CD4-positive, alpha-beta T cell treated with Interleukin-6 at 100 ng/mL for 8 hours (primary cell): ENCODE measurements at places on chromosomes 4 and X.

GRCh38 chrX:109533631-109534030 is 3.0 kb upstream of the NXT2 start:
- DNase-seq, result no peak

GRCh38 chr4:81789158-81789557 is 317.5 kb upstream of the RASGEF1B start:
- no peak for DNase-seq

GRCh38 chr4:154927126-154927680 is 146.1 kb downstream of the RBM46 start:
- no peak for DNase-seq

DNA sequence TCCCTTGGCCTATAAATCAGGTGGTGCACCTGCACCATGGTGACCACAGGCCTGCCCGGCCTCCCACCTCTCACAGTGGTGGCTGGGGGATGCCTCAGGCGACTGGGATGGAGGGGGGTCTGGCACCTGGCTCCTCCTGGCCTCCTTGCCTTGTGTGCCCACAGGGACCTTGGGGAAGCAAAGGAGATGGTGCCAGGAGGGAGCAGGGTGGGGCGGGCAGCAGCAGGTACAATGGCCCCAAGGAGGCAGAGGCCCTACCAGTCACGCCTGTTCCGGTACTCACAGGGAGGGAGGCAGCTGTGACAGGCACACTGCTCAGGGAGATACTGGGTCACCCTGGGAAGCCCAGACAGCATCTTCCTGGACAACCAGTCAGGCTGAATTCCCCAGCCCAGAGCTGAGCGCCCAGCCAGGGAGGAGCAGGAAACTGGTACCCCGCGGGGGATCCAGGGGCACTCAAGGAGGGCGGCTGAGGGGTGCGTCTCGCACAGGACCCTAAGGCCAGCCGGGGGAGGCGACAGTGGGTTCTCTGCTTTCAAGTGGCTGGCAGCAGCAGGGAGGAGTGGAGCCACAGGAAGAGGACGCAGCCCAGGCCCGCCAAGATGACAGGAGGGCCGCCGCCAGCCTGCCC is 1.2 kb upstream of the TREX2 start:
- no peak for DNase-seq

DNA sequence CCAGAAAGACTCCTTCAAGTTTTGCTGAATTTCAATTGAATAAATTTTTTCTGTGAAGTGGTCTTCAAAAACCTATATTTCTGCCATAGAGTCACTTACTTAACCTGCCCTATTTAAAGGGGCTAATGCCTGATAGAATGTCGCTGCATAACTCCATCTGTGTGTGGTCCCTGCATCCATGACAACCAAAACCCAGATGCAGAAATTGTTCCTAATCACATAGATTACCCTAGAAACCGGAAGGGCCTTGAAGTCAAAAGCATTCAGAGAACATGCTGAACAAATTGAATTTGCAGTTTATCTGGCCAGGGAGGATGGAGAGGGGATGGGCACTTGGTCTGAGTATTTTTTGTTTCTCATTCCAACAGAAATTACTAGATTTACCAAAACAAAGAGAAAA is 1.5 kb upstream of the PARM1 start:
- no peak for DNase-seq

DNA sequence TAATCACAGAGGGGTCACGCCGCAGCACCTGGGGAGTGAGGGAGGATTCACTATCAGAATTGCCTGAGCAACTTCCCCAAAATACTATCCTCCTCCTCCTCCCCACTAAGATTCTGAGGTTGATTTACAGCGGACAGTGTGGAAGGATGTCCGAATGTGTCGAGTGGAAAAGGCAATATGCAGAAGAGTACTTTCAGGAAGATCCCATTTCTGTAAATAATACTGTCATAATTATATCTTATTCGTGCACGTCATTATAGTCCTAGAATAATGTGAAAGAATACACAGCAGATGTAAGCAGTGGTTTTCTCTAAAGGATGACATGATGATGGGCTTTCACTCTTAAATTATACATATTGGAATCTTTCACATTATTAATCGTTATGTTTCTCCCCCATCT is 149.8 kb upstream of the NOCT start:
- no peak for DNase-seq

DNA sequence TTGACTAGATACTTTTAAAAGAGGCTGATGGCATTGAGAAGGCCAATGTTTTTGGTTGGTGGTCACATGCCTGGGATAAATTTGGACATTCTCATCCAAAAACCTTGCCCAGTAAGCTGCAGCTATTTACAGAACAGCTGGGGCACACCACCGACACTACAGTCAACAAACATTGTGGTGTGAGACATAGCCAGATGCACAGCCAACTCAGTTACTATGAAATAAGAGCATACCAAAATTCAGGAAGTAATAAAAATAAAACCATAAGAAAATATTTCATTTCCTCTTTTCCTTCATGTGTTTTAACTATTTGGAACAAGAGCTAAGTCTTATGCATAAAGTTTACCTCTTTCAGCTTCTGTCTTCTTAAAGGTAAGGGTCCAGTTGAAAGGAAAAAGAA is 8.8 kb downstream of the PPM1K start:
- no peak for DNase-seq

DNA sequence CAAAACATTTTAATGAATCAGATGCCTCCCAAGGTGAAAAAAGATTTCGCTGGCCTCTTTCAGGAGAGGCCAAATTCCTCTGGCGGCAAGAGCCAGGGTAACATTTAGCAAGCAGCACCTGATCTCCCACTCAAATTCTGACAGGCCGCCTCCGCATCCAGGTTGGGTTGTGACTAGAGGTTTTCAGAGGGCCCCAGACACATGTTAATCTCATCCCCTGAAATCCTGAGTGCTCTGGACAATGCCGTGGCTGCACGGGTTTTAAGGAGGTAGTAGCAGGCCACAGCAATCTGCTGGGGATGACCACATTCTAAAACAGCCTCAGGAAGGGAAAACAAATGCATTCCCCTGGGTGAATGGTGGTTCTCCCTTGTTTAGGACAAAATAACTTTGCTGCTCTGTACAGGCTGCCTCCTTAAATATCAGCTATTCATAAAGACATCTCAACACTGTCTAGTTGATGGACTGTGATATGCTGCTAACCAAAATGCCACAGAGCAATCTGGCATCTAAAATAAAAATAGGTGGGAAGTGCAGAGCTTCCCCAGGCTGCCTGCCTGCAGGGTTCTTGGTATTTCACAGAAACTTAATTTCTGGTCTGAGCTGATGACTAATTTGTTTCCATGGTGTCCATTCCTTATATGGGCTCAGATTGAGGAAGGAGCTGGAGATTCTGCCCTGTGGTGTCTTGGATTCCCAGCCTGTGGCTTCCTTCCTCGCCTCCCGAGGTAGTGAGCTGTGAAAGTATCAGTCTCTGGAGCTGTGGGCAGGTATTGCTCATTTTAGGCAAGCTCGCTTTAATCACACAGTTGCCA is 202.0 kb downstream of the DCLK2 start:
- no peak for DNase-seq

DNA sequence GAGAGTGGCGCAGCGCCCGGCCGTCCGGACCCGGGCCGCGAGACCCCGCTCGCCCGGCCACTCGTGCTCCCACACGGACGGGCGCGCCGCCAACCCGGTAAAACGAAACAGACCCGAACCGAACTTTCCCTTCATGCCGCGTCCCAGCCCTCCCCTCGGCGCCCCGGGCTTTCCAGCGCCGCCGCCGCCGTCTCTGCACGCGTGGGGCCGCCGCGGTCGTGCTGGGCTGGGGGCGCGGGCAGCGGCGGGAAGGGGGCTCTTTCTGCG is 222 bp downstream of the SMAD1 start:
- no peak for DNase-seq

DNA sequence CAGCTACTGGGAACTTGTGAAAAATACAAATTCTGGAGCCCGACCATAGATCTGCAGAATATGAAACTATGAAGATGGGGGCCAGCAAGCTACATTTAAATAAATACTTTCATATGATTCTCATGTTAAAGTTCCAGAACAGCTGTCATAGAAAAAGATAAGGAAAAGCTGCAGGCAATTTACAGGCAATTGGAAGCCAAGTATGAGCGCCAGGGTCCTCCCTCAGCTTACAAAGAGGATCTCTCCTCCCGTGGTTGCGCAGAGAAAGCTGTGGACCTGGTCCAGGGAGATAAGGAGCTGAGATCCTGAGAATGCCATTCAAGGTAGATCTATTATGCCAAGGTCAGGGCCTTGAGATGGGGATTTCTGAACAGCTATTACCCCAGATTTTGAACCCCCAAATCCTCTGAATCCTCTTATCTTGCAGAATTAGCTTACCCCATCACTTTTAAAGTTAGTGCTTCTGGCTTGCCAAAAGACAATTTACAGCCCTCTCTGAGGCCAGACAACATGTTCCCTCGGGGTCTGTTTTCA is 25.6 kb upstream of the FRAS1 start:
- no peak for DNase-seq

DNA sequence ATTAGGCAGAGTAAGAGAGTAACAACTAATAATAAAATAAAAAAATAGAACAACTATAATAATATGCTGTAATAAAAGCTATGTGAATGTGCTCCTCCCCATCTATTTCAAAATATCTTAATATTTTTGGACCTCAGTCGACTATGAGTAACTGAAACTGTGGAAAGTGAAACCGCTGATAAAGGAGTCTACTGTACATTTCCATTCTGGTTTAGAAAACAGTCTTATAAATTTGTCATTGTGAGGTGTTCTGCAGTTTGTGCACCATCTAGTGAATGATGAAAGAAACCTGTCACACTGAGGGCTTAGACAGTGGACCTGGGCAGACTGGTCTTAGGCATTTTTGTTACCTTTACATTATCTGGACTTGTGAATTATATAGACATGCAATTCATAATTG is 42.0 kb downstream of the TMEM150C start:
- DNase-seq, result no peak

DNA sequence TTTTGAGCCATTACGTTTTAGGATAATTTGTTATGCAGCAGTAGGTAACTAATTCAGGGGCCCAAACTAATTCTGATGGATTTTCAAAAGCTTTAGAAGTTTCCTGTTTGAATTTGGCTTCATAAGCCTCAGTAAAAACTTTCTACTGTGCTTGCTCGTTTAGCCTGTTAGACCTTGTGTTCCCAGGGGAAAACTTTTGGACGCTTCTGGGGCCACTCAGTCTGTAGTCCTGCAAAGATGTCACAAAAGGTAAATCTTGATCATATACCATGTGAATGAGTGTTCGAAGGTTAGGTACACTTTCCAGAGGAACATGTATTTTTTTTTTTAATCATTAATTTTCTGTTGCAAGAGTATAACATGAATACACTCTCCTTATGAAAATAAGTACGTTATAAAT is 70.7 kb downstream of the SUPT20HL2 start:
- no peak for DNase-seq

- DNase-seq, result no peak
Measured at GRCh38 chr4:108700081-108700757, 49.8 kb downstream of the OSTC start.

- no peak for DNase-seq
Measured at GRCh38 chr4:71729856-71730255, 54.0 kb downstream of the GC start.

DNA sequence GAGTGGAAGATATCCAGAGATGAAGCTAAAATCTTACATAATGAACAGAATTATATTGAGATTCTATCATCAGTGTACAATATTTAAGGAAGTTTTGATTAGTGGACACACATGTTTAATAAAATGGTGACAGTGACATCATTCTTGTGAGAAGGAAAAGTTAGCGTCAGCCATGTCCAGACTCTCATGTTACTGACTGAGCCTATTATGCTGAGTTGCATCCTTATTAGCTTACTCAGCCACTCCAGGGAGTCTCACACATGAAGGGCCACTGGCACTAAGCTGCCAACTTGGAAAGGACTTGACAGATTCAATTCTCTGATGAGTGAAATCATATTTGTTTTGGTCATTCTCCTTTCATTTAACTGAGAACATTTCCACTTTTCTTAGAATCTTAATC is 170.6 kb downstream of the BANK1 start:
- DNase-seq, result no peak

DNA sequence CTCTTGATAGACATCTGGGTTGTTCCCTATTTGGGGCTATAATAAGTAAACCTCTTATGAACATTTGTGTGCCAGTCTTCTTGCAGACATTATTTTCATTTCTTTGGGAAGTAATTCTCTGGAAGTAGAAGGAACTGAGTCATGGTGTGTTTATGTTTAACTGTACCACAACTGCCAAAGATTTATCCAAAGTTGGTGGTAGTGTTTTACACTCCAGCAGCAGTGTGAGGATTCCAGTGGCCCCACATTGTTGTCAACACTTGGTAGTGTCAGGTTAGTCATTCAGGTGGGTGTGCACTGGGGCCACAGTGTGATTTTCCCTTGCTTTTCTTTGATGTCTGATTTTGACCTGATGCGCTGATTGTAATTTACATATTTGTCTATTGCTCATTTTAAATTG is 5.0 kb upstream of the UVSSA start:
- no peak for DNase-seq

DNA sequence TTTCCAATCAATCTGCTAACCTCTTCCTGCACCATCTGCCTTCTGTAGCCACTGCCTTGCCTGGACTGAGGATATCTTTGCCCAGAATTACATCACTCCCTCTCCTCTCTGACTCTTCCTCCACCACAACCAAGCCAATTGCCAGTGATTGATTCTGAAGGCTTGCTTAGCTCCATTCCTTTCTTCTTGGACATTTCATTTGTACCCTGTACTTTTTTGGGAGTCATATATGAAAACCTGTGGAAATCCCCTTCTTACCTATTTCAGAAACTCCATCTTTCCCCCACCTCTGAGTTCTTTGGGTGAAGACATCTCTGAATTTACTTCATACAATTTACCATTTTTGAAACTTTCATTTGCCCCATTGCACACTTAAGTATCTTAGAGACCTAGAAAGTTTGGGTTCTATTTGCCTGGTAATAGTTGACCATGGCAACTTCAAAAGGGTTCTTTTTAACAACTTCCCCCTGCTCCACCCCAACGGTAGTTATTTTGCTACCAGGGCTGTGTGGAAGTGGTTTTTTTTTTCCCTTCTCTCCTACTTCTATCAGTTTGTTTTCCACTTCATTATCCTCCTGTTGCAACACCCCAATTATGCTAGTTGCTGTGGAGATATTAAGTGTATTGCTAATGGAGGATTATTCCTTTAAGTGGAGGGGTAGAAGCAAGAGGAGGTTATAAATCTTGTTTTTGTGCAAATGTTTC is 14.3 kb downstream of the SGMS2 start:
- no peak for DNase-seq

DNA sequence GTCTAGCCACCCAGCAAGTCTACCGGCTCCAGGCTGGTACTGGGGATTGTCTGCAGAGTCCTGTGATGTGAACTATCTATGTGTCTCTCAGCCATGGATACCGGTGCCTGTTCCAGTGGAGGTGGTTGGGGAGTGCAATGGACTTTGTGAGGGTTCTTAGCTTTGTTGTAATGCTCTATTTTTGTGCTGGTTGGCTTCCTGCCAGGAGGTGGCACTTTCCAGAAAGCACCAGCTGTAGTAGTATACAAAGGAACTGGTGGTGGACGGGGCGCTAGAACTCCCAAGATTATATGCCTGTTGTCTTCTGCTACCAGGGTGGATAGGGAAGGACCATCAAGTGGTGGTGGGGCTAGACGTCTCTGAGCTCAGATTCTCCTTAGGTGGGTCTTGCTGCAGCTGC is 306.4 kb upstream of the POF1B start:
- DNase-seq, result no peak
